NCI-H187 treated with DMSO at 0.1 percent for 48 hours (cell line): ENCODE measurements at places on chromosomes 6 and 20.

- no peak for DNase-seq
Measured at GRCh38 chr6:133748628-133749027, 140.3 kb upstream of the TCF21 start.

- DNase-seq: no peak
Measured at GRCh38 chr6:82017288-82017687, 230.3 kb downstream of the IBTK start.

GRCh38 chr20:16975682-16976081 is 227.5 kb downstream of the OTOR start:
- no peak for DNase-seq

DNA sequence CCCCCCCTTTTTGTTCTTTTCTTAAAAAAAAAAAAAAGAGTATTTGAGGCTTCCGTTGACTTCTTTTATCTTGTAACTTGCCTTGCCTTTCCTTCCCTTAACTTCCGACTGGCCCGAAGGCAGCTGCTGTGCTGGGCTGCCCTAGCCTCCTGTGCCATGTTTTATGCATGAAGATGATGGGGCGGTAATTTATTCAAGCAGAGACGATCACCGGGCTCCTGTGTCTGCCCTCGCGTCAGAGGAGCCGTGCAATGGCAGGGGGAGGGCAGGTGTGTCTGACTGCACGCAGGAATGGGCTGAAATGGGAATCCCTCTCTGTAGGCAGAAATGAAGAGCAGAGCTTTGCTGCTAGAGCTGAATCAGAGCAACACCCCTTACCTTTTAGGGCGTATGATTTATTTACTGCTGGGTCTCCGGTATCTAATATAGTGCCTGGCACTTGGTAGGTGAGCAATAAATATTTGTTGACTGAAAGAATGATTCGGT is 106.3 kb upstream of the RIPOR2 start:
- DNase-seq: peak; percentile 59

DNA sequence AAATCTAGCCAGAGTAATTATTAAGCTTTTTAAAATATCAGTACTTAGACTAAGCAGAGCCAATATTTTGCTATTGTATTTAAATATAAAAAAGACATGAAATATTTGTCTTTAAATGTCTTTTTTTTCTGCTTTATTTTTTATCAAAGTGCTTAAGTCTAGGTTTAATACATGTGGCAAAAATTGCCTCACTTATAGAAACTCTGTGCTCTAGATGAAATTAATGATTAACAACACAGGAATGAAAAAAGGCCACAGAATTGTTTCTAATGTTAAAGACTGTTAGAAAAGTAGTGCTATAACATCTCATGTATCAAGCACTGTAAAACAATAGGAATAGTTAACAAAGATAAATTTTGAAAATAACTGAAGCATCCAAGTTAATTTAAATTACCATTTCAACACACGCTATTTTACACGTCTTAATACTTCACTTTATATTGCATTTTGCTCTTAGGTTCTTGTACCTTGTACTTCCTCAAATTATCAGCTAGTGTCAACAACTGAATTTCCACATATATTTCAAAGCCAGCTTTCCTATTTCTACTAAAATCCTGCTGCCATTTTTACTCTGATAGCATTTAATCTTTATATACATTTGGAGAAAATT is 1515.1 kb downstream of the HACE1 start:
- DNase-seq: no peak

- no peak for DNase-seq
Measured at GRCh38 chr6:132161283-132161682, 210.1 kb upstream of the CCN2 start.

DNA sequence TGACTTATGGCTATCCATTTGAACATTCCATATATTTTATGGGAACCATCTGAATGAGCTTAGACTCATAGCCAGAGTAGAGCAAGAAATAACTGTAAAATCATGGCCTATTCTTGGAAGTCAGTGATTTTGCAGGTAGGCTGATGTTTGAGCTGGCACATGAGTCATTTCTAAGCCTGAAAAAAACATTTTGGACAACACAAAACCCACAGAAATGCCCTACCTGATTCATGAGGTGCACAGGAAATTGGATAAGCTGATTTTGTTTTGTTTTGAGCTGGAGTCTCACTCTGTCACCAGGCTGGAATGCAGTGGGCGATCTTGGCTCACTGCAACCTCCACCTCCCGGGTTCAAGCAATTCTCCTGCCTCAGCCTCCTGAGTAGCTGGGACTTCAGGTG is 443.0 kb downstream of the PKHD1 start:
- no peak for DNase-seq

DNA sequence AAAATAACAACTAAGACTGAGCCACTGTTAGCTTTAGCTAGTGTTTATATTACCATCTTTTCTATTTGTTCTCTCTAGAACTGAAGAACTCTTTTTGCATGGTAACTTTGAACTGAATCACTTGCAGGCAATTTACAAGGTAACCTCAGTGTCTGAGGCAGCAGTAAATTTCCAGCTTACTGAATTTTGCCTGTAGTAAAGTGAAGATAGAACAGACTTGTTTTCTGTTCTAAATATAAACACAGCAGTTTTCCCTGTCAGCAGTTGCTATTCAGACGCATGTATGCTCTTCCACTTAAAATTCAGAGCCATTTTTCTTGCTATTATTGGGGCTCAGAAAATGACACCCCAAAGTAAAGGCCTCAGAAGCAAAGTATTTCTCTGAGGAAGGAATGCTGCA is 974.0 kb upstream of the GJE1 start:
- no peak for DNase-seq

GRCh38 chr6:87738000-87738399 is 36.0 kb upstream of the AKIRIN2 start:
- no peak for DNase-seq

- no peak for DNase-seq
Measured at GRCh38 chr20:31707258-31707615, 15.4 kb downstream of the BCL2L1 start.

DNA sequence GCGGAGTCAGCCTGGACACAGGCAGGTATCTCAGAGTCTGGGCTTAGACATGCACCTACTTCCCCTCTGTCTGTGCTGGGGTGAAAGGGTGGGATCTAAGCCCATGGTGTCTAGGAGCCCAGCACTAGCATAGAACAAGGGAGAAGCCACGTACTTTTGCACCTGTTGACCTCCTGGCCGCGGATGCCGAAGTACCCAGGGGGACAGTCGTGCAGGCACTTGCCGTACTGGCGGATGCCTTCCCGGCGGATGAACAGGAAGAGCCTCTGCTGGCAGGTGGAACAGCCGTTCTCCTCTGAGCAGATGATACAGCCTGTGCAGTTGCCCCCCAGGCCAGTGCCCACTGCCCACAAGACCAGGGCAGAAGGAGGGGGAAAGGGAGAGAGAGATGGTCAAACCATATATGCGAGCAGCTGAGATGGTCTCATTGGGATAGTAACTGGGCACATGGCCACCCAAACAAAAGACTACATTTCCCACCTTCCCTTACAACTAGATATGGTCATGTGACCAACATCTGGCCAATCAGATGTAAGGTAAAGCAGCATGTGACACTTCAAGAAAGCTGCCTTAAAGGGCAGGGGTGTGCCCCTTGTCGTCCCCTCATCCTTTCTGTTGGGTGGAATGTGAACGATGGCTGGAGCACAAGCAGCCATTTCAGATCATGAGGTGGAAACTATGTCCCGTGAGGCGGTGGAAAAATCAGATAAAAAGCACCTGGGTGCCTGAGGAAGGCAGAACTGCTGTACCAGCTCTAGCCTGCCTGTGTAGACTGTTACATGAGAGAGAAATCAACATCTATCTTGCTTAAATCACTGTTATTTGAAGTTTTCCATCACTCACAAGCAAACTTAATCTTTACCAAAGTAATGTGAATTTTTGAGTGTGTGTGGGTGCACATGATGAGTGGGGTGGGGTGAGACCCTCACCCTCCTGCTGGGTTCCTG is 34.0 kb downstream of the RSPO4 start:
- no peak for DNase-seq

GRCh38 chr20:63500151-63500901 is 1.4 kb upstream of the EEF1A2 start:
- DNase-seq: no peak

GRCh38 chr6:7701212-7701834 is 24.6 kb upstream of the BMP6 start:
- DNase-seq: no peak

DNA sequence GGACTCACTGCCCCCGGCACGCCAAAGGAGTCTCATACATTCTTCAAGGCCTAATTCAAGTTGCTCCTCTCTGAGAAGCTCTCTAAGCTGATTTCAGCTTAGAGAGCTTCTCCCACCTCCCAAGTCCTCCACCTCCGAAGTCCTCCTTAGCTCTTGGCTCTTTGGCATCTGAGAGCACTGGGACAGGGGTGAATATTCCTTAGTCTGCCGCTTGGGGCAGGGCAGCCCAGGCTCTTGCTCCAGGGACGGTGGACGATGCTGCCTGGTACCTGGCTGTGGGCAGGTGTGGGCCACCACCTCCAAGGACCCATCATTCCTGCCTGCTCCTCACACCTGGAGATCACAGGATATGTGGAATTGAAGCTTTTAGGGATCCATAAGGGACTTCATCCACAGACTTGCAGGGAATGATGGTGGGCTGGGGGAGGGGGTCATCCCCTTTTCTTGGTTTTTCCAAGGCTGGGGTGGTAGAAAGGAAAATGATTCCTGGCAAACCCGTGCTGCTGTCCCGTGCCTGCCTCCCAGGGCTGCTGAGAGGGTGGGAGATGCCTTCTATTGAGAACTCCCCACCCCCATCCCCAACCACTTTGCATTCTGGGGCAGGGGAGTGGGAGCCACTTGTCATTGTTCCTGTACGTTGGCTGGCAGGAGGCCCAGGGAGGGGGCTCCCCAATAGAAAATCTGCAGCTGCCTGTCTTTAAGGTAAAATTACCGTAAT is 57.4 kb downstream of the ARHGAP40 start:
- DNase-seq: no peak

GRCh38 chr6:53391170-53391569 is 42.4 kb upstream of the ELOVL5 start:
- no peak for DNase-seq

- DNase-seq: no peak
Measured at GRCh38 chr6:116371120-116371917, 572 bp downstream of the DSE start.

GRCh38 chr6:21898107-21898796 is 304.7 kb downstream of the SOX4 start:
- DNase-seq: no peak

GRCh38 chr6:147508866-147509608 is 547 bp downstream of the SAMD5 start:
- no peak for DNase-seq

DNA sequence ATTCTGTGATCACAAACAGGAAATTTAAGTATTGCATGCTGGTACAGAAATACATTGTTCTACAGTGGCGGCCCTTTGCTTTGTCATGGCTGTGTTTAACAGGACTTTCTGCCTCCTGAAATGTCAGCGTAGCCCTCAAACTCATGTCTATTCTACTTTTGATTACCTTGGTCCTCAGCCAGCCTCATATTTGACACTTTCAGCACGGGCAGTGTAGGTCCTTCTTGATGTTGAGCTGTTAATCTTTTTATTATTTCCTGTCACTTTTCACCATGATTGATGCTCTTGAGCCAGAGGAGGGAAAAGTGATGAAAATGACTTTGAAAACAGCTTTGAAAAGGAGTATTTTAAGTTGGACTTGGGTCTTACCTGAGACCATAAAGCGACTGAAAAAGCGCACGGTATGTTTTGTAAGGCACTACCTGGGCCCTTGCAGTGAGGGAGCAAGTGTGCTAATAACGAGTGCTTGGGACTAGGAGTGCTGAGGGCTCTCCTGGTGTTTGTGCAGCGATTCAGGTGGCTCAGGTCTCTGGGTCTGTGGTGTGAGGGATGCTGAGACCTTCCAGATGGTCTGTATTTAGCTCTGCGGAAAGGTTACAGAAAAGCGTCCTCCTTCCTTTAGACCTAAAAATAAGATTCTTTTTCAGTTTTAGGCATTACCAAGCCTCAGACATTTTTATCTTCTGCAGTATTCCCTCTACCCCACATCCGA is 45.2 kb upstream of the RREB1 start:
- no peak for DNase-seq

DNA sequence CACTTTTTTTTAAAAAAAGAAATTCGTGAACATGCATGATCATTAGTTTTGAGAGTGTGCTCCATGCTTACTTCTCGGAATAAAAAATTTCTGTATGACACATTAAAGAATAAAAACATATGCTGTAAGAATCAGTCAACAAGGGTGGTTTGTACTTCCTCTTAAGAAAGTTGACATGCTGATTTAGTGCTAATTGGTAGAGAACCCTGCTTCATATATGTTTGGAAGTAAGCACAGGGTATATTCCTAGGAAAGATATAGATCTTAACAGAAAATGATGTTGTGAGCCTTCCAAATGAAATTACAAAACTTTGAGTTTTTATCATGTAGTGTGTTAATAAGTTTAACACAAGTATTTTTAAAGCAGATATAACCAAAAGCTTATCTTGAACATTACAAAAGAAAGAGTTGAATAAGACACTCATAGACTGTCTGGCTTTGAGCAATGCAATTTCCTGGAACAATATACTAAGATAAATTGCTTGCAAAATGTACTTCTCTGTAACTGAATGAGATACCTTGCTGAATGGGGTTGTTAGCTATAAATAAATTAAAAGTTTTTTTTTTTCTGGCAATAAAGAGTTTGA is 13.8 kb upstream of the VIP start:
- DNase-seq: no peak

DNA sequence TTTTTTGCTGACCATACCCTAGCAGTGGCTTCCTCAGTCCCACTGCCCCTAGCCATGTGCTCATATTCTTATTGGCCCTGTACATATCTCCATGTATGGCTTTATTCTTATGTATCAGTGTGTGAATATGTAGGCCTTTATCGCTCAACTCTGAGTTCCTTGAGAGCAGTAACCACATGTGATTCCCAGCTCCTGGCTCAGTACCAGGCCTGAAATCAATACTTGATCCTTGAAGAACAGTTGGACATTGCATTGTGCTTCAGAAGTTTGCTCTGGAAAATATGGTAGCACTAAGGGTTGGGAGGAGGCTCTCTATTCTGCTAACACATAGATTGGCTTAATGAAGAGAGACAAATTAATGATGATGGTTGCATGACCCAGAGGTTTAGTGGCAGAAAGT is 118.8 kb upstream of the FERMT1 start:
- DNase-seq: no peak
